Stimulated activated CD8-positive, alpha-beta memory T cell treated with anti-CD3 and anti-CD28 coated beads, Interleukin-4, amount 100 ng/mL, for 4 hours (primary cell): ENCODE measurements at places on chromosomes 1 and 21.

DNA sequence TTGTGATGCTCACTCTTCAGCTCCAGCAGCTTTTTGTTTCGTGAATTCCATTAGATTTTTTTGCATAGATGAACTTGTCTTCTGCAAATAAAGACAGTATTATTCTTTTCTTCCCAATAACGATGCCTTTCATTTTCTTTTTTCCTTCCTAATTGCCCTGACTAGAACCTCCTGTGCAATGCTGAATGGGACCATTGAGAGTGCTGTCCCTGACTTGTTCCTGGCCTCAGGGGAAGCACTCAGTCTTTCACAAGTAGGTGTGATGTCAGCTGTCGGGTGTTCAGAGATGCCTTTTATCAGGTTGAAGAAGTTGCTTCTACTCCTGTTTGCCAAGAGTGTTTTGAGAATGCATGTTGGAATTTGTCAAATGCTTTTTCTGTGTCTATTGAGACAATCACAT lies 64.3 kb upstream of the ADARB1 start:
- no peak for DNase-seq

GRCh38 chr1:115246526-115246925 lies 91.5 kb downstream of the NGF start:
- DNase-seq = no peak

DNA sequence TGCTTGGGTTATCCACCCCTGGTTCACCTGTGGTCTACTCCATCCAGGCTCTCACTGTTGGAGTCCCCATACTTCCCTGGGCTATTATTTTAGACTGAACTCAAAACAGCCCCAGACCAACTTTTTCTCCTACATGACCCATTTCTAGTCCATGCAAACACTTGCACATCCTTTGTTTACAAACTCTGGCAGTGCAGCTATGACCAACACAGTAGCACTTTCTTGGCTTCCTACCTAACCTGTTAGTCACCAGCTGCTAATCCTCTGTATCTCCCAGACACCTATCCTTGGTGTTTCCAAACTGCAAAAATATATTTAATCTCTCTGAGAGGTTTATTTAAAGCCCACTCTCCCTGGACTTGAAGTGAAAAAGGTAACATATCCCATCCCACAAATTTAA lies 90.8 kb downstream of the DDAH1 start:
- DNase-seq = no peak

DNA sequence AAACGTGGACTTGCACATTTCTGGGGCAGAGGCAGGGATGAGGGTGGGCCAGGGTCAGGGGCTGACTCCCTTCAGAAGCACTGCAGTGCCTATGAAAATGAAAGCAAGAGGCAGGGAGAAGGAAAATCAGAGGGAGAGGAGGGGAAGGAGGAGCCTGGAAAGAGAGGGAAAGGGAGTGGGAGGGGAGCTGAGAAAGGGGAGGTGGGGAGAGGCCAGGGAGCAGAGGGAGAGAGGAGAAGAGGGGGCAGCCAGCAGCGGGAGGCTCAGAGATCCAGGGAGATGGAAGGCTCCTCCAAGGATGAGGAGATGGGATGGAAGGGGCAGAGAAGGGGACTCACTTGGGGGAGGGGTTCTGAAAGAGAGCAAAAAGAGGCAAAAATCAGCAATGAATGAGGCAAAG lies 96.3 kb upstream of the KLHDC7A start:
- no peak for DNase-seq

DNA sequence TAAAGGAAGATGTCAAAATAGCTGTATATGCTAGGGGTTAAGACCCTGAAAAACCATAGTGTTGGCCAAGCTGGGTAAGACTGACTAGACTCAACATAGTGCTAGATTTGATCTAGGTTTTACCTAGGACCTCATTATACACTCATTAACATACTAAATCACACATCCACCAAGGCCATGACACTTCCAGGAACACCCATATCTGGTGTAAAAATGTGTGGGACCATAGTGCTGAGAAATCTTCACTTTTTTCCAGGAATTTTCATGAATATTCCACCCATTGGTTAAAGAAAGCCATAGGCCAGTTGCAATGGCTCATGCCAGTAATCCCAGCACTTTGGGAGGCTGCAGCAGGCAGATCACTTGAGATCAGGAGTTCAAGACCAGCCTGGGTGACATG lies 34.0 kb upstream of the ACADM start:
- no peak for DNase-seq

- no peak for DNase-seq
These were observed 10.2 kb downstream of the NES start for GRCh38 chr1:156666862-156667609.

DNA sequence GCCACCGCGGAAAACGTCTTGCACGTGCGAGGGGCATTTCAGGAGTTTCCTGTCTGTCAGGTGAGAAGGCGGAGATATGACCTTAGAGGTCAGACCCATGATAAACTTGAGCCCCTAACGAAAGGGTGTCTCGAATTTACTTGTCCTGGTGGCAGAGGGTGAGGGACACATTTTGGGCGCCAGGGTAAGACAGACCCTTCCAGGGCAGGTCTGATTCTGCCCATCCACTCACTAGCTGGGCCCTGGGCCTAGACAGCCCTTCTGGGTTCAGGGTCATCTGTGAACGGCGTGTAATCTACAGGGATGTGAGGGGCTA lies 395 bp upstream of the CSRP1 start:
- DNase-seq = no peak

- DNase-seq = no peak
These were observed 790.9 kb upstream of the NCAM2 start for GRCh38 chr21:20207335-20207734.

DNA sequence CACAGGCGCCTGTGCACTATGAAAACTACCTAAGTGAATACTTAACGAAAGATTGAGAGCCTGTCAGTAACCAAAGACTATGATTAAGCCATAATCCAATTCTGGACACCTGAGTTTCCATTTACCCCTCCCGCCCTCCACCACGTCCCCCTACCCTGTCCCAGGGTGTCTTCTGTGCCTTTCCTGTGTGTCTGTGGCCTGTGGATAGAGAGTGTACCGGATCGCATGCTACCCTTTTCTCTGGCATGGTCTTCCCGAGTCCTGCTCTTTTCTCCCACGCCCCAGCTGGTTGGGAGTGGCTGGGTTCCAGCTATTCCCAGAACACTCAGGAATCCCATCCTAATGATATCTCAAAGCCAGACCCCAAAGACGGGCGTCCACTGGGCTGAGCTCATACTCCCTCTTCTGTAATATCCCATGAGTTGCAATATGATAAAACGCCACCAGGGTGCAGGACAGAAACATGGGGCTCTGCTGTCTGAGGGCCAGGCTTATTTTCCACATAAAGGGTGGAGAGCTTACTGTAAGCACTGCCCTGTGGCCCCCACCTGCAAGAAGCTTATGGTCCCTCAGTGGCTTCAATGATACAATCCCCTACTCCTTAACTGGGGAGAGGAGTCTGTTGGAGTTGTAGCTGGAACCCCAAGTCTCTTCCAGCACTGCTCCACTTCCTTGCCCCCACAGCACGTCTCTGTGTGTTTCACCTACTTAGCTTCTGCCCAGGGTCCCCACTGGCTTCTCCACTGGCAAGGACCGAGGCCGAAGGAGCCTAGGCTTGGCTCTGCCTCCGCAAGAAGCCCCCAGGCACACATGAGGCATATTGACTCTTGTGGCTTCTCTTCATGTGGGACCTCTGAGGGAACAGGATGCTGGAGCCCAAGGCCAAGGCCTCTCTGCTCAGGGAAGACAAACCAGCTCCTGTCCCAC lies 17.6 kb upstream of the ALX3 start:
- DNase-seq = no peak

DNA sequence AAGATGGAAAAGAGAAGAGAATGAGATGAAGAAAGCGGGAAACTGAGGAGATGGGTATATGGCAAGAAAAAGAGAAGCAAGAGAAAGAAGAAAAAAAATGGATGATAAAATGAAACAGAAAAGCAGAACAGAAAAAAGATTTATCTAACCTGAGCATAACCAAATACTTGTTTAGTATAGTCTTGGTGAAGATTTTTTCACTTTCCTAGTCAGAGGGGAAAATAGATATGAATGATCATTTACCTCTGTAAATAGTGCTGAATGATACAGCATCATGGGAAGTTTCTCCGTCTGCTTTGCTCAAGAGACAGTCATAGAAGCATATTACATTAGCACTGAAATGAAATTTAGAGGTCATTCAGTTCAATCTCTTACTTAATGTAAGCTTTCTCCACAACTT lies 36.1 kb upstream of the PLPPR4 start:
- DNase-seq = no peak

DNA sequence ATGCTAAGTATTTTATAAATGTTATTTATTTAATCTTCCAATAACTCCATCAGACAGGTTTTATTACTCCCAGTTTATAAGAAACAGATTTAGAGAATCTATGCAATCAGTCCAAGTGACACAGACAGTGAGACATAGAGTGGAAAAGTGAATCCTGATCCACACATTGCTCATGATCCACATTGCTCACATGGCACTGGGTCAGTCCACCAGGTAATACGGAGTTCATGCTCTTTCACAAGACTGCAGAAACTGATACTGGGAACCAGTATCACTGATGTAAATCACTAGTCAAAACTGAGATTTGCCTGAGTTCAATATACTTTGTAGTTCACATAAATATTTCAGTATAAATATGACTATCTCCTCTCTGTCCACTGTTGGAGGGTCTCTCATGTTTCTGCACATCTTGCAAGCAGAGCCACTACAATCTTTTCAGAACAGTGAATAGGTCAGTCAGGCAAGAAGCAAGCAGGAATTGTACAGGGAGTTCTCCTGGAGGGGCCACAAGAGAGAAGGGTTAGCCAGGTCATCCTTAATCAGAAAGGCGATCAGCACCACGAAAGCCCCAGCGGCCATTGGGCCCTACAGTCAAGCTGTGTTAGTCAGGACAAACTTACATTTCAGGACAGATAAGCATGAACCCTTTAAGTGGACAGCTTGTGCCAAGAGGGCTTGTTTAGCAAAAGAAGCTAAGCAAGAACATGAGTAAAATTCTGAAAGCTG lies 275.4 kb upstream of the NR5A2 start:
- no peak for DNase-seq

GRCh38 chr1:234665975-234666605 lies 56.1 kb upstream of the IRF2BP2 start:
- DNase-seq = no peak

- no peak for DNase-seq
These were observed 4.0 kb upstream of the AGBL4 start for GRCh38 chr1:50027794-50028193.

- DNase-seq = no peak
These were observed 143.0 kb upstream of the GRIK3 start for GRCh38 chr1:37177230-37177864.
